ENCODE measurements at places on chromosomes 12 and 14.
A peak's percentile ranks its signal among the peaks of the same experiment; 100 is the strongest.

GRCh38 chr12:19373586-19373985 is 65.7 kb upstream of the AEBP2 start:
- DNase-seq, result no peak

- DNase-seq, result no peak
Observed at GRCh38 chr14:103626146-103626850, 2.7 kb upstream of the KLC1 start.

DNA sequence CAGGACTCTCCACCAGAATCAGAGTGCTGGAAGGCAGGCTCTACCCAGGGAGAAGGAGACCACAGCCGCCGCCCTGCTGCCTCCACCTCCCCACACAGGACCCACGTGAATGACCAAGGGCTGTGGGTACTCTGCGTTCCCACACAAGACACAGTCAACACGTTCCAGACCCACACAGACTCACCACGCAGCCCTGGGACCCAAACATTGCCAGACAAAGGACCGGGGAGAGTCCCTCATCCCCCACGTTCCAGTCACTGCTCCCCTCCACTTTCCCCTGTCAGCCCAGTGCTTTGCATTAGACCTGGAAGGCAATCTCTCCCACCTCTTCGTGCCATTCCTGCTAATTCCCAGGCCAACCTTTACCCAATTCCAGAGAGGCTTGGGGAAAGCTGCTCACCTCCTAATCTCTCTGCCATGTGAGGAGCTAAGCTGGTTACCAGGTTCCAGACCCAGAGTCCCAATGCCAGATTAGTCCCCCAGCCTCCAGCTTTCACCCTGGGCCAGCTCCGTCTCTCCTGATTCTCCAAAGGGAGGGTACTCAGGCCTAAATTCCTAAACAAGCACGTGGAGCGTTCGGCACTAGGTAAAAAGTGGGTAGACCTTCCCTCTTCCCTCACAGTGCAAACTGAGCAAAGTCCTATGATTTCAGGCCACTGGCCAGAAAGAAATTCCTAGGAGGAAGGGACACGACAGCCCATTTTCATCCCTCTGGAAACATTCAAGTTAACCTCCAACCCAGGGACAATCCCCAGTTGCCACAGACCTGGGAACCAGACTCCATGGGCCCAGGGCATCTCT is 4.9 kb downstream of the SLC6A13 start:
- DNase-seq, result no peak

GRCh38 chr12:69821456-69822159 is 3.4 kb upstream of the MYRFL start:
- peak; percentile 93 for DNase-seq

- no peak for DNase-seq
Observed at GRCh38 chr12:110856542-110856941, 9.8 kb downstream of the CCDC63 start.

DNA sequence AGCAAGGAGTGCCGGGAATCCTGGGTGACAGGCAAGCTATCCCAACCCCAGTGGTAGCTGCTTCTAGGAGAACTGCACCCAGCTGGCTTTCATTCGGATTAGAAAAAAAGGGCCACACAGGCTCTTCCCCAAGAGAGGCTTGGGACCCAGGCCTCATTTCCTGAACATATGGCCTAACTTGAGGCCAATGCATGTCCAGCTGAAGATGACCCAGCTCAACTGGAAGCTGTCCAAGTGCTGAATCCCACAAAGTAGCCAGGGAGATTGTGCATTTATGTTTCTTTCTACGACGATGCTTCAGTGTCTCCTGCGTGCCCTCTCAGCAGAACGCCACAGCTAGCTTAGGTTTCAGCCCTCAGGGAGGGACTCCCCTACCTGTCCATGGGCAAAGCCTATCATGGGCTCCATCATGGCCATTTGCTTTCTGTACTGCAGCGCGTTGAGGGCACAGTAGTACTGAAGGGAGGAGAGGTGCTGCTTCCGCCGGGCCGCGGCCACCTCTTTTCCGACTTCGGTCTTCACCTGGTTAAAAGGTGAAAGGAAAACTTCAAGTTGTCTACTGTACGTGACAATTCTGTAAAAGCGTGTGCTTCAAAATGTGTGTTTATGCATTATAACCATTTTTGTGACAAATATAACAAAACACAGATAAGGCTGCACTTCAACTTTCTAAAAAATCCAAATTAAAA is 29.1 kb downstream of the APPL2 start:
- peak; percentile 24 for DNase-seq

DNA sequence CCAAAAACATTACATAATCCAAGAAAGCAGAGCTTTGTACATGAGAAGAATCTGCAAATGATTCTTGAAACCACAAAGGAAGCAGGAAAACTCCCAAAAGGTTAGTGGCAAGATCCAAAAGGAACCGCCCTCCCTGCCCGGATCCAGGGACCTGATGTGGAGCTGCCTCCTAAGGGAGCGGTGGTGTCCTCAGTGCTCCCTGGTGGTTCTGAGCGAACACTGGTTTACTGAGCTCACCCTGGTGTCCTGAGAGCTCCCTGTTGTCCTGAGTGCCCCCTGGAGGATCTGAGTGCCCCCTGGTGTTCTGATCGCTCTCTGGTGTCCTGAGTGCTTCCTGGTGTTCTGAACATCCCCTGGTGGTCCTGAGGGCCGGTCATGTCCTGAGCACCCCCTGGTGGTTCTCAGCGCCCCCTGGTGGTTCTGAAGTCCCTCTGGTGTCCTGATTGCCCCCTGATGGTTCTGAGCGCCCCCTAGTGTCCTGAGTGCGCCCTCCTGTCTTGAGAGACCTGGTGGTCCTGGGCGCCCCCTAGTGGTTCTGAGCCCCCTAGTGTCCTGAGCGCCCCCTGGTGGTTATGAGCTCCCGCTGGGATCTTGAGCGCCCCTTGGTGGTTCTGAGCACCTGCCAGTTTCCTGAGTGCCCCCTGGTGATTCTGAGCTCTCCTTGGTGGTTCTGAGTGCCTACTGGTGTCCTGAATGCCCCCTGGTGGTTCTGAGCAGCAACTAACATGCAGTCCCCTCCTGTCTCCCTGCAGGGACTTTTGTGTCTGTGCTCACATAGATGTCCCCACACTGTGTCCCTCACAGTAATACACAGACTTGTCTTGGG is 891.1 kb downstream of the TMEM121 start:
- peak; percentile 1 for DNase-seq

Measured in choroid plexus epithelial cell (primary cell).